ENCODE measurements at places on chromosomes 2 and 18.
A peak's percentile ranks its signal among the peaks of the same experiment; 100 is the strongest.

- no peak for DNase-seq
Observed at GRCh38 chr2:157760949-157761348, 115.2 kb downstream of the ACVR1 start.

DNA sequence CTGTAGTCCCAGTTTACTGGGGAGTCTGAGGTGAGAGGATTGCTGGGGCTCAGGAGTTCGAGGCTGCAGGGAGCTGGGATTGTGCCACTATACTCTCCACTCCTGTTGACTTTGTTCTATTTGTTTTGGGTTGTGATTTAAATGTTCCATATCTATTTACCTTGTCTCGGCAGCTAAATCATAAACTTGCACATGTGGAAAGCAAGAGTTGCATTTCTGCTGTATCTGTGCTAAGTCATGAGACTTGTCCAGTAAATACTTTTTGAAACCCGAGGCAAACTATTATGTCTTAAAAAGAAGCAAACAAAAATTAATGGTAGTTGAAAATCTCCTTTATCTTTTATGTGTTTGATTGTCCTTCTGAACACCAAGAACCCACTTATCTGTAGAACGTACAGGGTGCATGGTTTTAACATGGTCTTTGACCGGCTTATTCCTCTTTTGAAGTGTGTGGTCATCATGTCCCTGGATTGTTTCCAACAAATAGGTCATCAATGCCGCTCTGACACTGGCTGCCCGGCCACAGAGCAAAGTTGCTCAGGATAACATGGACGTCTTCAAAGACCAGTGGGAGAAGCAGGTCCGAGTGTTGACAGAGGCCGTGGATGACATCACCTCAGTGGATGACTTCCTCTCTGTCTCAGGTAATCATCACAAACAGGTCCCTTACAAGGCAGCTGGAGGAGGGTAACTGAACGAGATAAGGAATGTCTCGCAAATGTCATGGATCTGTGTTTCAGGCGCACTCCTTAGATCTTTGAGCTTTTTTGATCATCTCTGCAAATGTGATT, 241.1 kb upstream of the LRRTM1 start:
- DNase-seq, result peak; percentile 50

GRCh38 chr2:196415384-196415783, 224.1 kb upstream of the CCDC150 start:
- DNase-seq, result no peak

DNA sequence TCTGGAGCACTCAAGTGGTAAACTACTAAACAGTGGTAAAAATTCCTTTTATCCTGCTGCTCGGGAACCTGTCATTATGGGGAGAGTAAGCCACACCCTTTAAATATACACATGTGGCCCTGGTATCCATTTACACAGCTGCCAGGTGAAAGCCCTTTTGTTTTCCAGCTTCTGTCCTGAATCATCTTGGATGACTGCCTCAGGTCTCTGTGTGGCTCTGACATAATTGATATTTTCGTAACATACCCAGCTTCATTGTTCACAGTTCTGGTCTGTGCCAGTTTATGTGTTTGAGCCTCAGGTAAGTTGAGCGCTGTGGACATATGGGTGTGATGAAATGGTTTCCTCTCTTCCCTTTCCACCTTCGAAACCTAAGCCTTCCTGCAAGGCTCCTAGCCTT, 15.7 kb upstream of the TTC39C start:
- no peak for DNase-seq

GRCh38 chr2:23414871-23415270, 29.9 kb downstream of the KLHL29 start:
- DNase-seq, result peak; percentile 79

DNA sequence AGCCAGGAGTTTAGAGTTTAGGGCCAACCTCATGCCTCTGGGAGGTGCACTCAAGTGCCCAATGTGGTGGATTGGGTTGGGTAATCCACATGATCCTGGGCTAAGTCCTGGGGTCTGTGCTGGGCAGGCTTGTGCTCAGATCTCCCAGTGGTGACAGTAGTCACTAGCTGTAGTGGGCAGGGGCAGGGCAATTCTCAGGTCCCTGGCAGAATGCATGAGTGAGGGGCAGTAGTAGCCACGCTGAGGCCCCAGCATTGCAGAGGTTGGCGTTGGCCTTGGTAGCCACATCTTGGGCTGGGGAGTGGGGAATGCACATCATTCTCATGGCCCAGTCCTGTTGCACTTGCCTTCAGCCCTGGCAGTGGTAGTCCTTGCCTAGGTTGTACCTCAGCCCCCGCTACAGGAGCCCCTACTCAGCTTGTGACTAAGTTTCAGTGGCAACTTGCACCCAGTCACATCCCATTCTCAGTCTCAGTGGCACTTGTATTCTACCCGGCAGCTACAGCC, 269.9 kb downstream of the GULP1 start:
- no peak for DNase-seq

- DNase-seq, result no peak
Observed at GRCh38 chr18:10689236-10690034, 163.6 kb downstream of the NAPG start.

- peak; percentile 72 for DNase-seq
Observed at GRCh38 chr2:161426922-161427663, 11.0 kb downstream of the TBR1 start.

GRCh38 chr2:189050165-189050712, 76.1 kb downstream of the COL3A1 start:
- no peak for DNase-seq

DNA sequence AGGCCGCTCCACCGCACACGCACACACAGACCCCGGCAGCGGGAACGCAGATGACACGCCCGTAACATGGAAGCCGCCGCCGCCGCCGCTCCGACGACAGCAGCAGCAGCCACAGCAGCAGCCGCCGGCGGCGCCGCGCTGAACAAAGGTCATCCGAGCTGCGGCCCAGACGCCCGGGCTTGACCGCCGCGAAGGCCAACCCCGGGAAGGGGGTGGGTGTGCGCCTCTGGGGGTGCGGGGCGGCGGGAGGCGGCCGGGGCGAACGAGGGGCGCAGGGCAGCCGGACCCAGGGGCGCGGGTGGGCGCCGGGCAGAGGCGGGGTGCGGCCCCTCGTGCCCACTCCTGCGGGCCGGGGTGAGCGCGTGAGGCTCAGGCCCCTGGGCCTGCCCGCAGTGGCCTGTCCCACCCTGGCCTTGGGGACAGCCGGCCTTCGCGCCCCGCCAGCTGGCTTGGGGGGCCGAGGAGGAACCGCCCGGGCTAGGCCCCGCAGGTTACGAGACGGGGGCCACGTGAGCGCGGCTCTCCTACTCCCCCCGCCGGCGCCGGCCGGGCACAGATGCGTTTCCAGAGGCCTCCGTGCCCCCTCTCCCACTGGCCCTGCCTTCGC, 1.0 kb upstream of the ZNF532 start:
- peak; percentile 65 for DNase-seq

- no peak for DNase-seq
Observed at GRCh38 chr18:41526054-41526453, 429.0 kb upstream of the PIK3C3 start.

GRCh38 chr2:241532733-241533601, 24.6 kb upstream of the STK25 start:
- DNase-seq, result no peak

DNA sequence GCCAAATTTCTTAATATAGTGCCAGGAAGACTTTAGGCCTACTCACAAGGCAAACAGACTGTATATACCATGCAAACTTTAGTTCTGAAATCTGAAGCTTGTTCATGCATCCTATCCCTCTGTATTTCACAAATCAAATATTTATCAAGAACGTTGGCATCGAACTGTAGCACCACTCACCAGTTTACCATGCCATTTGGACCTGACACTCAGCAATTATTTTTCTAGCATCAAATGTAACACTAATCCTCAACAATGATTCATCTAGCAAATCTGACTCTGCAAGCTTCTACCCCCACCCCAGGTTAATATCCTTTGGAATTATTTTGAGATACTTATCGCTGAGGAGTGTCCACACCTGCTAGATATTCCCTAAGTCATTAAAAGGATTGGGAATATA, 1506.6 kb downstream of the LRP1B start:
- DNase-seq, result no peak

- DNase-seq, result no peak
Observed at GRCh38 chr2:56347881-56348280, 164.1 kb downstream of the CCDC85A start.

- DNase-seq, result no peak
Observed at GRCh38 chr2:188203776-188204175, 87.9 kb upstream of the GULP1 start.

DNA sequence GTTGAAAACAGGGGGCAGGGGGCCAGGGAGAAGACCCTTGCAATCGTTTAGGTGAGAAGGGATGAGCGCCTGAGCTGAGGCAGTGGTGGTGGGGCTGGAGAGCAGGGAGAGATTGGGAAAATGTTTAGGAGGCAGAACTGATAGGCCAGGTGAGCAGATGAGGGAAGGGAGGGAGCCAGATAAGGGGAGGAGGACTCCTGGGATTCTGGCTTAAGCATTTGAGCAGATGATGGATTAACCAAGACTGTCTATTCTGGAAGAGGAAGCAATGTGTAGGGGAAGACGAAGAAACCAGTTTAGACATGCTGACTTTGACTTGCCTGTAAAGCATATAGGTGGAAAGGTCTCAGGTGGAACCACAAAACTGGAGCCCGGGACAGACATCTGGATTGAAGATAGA, 49.9 kb upstream of the ASPRV1 start:
- no peak for DNase-seq

GRCh38 chr18:58400331-58400870, 228.5 kb downstream of the ALPK2 start:
- peak; percentile 18 for DNase-seq

- no peak for DNase-seq
Observed at GRCh38 chr2:237648016-237648381, 20.6 kb downstream of the LRRFIP1 start.

- DNase-seq, result no peak
Observed at GRCh38 chr2:128774320-128775216, 455.9 kb upstream of the HS6ST1 start.

DNA sequence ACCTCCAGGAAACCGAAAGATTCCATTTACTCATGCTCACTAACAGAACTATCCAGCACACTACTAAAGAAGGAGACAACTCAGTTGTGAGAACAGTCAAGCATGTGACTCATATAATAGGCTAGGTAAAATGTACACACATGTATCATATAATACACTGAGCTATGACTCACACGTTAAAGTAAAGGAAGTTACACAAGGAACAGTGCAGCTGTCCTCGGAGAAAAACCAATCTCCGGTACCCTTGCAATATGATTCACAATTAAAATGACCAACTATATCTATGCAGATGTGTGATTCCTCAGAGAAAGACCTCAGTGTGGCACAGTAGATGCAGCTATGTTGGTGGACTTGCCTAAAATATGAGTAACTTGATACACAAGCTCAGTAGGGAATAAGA, 76.5 kb downstream of the STRN start:
- no peak for DNase-seq

- DNase-seq, result no peak
Observed at GRCh38 chr2:214377286-214377624, 33.6 kb upstream of the VWC2L start.

DNA sequence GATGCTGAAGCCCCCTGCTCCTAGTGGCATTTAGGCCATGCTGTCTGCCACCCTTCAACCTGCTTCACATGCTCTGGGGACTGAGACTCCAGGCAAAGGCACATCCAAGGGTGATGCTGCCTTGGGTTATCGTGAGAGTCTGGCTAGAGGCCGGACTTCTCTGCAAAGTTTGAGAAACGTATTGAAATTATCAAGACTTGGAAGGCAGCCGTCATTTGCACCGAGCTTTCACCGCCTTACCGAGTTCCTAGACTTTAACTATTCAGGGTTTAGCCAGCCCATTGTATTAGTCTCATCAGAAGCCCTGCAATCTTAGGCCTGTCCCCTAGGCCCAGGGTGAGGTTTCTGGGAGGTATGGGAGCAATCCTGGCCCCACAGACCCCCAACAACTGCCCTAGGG, 34.0 kb downstream of the RDH14 start:
- no peak for DNase-seq

DNA sequence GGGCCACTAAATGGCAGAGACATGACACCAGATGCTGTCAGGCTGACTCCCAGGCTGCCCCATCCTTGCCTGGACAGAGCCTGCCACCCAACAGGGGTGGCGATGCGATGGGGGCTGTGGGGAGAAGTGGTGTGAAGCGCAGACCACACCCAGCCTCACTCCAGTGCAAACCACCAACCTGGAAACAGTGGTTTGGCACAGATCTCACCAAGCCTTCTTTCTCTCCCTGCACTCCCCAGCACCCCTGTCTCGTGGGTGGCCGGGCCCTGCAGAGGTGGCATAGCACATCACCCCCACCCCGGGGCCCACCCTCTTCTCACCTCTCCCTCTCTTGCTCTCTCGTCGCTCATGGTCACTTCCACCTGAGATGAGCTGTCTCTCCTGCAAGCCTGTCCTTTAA, 32.6 kb downstream of the CIB4 start:
- no peak for DNase-seq

DNA sequence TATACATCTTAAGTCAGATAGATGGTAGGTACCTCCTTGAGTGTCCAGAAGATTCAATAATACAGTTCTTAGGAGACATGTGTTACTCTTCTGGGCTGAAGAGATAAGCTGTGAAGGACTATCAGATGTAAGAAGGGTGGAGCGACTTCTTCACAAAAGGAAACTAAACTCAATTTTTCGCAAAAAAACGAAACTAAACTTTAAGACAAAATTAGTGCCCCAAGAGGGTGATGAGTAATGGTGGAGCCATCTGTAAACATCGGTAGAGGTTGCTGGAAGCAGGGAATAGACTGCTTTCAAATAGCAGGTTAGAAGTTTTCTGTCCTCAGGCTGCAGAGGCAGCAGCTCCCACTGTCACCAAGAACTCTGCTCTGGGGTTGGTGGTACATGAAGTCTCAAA, 111.6 kb upstream of the TACR1 start:
- DNase-seq, result no peak

- DNase-seq, result no peak
Observed at GRCh38 chr18:26255695-26256622, 29.7 kb downstream of the TAF4B start.

- no peak for DNase-seq
Observed at GRCh38 chr18:68314403-68314802, 400.5 kb downstream of the TMX3 start.

DNA sequence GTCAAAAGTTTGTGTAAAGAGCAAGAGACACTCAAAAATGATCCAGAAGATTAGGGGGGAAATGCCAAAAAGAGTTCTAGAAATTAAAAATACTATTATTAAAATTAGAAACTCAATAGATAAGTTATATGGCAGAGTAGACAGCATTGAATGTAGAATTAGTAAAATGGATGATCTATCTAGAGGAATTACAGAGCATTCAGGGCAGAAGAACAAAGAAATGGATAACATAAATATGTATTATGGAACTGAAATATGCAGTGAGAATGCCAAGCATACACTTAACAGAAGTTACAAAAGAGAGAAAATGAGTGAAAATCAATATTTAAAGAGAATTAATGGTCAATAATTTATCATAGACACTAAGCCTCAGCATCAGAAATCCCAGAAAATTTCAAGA, 33.2 kb upstream of the OR6B3 start:
- DNase-seq, result no peak

DNA sequence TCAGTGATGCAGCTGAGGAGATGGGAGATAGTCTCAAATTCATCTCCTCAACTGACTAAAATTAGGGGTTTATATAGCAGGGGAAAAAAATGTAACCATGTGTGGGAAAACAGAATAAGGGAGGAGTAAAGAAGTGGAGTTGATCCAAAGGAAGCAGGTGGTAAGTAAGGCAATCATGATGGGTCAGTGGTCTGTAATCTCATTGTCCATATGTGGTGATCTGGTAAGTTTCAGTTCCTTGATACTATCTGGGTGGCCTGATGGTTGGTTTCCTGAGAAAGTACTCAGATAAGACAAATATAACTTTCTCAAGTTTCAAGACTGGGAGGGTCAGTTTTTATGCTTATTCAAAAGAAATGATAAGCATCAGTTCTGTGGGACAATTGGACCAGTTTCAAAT, 312.3 kb upstream of the KCNJ3 start:
- no peak for DNase-seq
